ENCODE measurements at places on chromosomes 12 and 14. TPM values are rescaled to one million over a fixed set of nuclear protein-coding genes. Genes with fewer than 3 reads are reported as not detected.

- no peak for DNase-seq
Measured at GRCh38 chr14:23183158-23183470, 346 bp downstream of the SLC7A8 start.

DNA sequence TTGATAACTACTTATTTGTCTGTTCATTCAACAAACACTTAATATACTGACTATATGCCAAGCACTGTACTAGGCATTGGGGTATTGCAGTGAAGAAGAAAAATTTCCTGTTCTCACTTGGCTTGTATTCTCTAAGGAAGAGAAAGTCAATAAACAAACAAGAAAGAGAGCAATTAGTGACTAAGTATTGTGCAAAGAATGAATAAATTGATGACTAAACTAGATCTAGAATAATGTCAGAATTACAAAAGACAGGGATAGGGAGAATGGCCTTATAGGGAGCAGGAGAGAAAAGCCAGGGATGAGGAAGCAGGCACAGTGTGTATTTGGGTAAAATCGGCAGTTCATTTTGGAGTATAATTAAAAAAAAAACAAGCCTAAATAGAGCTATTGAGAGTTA is 4.2 kb upstream of the LIN7A start:
- DNase-seq: no peak

DNA sequence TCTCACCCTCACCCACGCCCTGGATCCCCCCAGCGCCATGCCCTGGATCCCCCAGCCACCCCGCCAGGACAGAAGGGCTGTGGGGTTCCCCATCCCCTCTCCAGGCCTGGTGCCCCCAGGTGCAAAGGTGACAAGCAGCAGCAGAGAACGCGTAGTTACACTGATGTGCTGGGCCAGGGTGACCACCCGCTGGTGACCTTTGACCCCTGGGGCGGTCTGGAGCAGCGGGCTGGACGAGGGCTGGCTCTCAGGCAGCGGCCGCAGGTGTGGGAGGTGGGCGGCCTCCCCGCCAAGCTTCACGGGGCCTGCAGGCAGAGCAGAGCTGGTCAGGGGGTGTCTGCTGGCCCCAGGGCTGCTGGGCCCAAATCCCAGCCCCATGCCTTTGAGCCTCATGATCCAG is 40.1 kb downstream of the RFLNA start:
- no peak for DNase-seq

GRCh38 chr14:95490138-95490509 is 26.3 kb downstream of the SYNE3 start:
- DNase-seq: no peak

DNA sequence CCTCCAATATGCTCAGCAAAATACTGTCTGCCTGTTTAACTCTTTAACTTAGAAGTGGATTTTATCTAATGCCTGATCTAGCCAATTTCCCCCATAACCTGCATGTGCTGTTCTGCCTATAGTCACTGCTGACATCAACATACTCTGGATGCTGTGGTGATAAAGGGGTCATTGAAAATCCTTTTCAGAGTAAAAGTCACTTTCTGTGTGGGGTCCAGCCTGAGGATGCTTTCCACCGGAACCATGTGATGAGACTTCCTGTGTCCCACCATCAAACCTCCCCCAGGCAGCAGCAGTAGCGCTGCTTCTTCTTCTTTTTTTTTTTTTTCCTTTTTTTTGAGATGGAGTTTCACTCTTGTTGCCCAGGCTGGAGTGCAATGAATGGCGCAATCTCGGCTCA is 607.0 kb downstream of the BCL11B start:
- no peak for DNase-seq

A2M gene
- total RNA-seq: 83.5 TPM

SIX6 gene
- total RNA-seq: not detected

NFATC4 gene
- 112 TPM for total RNA-seq

All from mucosa of descending colon (tissue), 3 donors.